IPS DF 6.9 (cell line): ENCODE measurements at places on chromosomes 4 and X.

GRCh38 chr4:172778583-172778982, 390.0 kb upstream of the GALNT7 start:
- DNase-seq = no peak

DNA sequence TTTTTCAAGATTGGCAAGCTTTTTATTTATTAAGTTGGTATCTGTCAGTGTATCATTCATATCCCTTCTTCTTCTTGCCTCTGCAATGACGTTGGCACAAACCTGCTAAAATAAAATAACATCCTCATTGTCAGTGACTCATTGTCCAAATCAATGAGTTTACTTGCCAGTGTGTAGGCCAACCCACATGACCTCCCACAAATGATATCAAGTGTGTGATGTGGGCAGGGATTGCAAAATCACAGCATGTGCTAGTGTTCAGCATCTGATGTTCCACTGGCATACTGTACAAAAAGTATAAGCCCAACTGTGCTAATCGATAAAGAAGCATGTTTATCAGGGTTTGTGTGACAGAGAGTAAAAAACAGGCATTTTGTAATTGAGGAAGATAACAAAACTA, 25.5 kb downstream of the GPAT3 start:
- DNase-seq = no peak

DNA sequence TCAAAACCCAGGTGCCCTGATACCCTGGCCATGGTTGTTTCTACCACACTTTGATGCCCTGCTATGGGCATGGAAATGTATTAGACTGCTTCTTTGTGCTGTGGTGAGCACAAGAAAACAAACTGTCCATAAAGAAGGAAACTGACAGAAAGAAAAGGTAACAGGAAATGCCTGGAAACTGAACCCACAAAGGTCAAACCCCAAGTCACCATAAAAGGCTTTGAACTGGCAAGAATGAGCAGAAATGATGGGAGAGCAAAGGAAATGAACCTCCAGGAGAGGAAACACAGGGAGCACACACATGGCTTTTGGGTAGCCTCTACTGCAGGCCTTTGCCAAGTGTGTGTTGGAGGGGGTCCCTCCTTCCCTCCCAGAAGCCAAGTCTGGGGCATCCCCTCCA, 35.0 kb downstream of the LHFPL1 start:
- no peak for DNase-seq

DNA sequence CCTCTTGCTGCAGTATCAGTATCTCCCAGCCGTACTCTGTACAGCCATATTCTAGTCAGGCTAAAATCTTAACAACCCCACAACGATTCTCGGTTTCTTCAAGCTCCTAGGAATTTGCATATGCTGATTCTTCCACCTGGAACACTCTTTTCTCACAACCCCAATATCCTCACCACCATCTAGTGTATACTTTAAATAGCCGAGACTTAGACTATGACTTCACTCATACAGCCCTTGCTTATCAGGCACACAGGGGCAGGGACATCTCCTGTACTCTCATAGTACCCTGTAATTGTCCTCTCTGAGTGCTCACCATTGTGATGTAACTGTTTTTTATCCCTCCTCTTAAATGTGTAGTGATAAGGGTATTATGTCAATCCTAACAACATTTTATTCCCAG, 2126.4 kb upstream of the TENM3 start:
- no peak for DNase-seq

- DNase-seq = no peak
Observed at GRCh38 chr4:64341711-64342110, 67.5 kb downstream of the TECRL start.

DNA sequence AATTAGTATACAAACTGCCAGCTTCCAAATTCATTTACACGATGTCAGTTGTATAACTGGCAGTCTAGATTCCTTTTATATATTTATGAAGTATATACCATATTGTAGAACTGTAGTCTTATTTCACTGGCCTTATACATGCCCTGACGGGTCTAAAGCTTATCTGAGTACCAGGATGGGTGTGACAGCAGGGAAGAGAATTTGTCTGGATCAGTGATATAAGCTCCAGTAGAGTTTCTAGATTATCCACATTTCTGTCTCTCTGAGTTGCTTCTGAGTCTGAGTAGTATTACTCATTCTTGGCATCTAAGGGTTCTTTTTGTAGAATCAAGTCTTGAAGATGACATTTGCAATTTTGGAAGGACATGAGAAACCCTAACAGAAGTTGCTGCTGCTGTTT, 101.3 kb downstream of the RPA4 start:
- DNase-seq = no peak

GRCh38 chr4:66266035-66266434, 595.7 kb upstream of the EPHA5 start:
- DNase-seq = no peak

DNA sequence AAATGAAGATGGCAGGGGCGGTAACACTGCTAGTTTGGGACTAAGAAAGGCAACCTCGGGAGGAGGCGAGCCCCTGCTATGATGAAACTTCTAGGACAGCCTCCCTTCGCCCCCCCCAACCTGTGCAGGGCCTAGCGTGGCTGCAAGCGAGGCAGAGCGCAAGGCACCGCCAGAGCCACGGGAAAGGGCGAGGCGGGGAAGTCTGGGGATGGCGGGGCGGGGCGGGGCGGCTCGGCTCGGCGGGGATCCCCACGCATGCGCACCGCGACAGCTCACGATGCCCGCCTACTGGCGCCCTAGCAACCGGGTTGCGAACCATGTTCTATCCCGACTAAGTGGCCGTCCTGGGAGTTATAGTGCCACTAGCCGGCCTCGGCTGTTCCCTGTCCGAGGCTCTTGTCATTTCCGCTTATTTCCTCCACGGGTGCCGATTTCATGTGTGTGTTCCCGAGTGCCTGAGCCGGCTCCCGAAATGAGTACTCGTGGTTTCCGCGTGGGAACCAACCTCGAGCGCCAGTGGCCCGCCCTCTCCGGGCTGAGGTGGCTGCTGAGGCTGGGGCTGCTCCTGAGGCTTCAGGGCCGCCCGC, 28.7 kb upstream of the RBMX start:
- no peak for DNase-seq

DNA sequence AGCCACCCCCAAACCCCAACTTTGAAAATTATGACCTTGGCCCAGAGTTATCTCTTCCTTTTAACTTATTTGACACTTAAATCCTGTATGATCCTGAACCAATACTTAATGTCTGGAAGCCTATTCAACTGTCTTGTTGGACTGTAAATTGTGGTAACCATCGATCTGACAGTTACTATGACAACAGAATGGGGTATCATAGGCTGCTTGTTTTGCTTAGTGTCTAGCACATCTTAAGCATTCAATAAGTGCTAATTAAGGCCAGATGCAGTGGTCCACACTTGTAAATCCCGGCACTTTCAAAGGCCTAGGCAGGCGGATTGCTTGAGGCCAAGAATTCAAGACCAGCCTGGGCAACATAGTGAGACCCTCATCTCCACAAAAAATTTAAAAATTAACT, 175.0 kb downstream of the APBB2 start:
- no peak for DNase-seq

DNA sequence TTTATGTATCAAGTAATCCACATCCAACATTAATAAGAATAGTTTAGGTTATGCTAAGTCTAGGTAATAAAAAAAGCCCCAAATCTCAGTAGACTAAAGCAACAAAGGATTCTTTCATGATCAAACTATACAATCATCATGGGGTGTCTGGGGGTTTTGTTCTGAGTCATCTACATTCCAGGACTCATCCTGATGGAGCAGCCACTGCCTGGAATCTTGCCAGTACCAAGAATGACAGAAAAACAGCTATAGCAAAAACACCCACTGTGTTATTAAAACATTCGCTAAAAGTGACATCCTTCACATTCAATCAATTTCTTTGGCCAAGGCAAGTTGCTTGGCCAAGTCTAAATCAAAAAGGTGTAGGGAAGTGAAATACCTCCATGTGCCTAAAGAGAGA, 3.9 kb upstream of the ARHGEF38 start:
- DNase-seq = no peak

- no peak for DNase-seq
Observed at GRCh38 chr4:154578919-154579318, 11.6 kb downstream of the FGA start.

DNA sequence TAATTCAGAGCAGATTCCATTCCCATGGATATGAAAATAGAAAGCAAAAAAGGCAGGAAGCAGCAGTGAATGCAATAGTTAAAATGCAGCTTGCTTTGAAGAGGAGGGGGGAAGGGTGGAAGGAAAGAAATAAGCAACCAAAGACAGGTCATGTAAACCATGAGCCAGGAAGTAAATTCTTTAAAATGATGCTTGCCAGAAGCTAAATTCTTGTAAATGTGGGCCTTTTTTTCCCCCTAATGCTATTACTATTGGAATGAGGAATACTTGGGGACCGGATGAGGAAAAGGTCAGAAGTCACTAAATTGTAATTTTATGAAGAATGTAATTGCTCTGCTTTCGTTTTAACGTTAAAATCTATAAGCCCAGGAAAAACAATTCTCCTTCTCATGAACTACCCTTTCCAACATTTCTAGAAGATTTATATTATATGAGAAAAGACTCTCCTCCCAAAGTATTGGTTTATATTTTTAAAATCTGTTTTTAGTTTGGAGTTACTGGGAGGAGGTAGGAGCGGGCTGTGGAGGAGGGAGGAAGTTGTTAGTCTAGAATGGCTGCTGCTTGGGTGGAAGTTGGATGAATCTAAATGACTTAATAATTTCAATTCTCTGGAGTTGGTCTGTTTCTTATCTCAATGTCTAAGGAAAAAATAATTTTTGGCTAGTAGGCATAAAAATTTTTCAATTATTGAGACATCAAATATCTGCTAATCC, 77.6 kb upstream of the PCDH18 start:
- no peak for DNase-seq

DNA sequence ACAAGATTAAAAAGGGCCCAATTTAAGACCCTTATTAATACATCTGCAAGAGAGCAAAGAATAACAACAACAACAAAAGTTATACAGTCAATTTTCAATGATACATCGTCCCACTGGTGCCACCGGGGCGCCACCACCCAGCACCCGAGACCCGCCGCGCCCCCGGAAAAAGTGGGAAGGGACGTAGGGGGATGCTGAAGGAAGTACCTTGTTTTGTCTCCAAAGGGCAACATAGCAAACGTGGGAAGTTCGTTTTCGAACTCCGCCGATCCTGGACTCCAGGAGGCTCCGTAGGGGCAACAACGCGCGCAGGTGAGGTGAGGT, 1.7 kb downstream of the PDE5A start:
- DNase-seq = no peak

DNA sequence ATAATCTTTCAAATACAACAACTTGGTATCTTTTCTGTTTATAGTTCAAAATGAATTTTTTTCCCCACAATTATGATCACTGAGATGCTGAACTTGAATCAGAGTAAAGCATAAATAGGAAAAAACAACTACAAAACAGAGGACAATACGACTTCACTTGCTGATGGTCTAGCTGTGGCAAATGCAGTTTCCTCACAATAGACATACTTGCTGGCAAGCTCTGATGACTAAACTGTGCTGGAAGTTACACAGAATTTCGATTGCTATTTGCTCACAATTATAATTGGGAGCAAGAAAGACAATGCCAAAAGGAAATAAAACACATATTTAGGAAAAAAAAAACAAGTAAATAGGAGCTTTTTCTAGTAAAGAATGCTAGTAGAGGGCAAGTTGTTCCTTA, 14.7 kb downstream of the VEGFC start:
- DNase-seq = no peak

GRCh38 chrX:113741744-113742143, 842.1 kb upstream of the HTR2C start:
- DNase-seq = no peak

GRCh38 chr4:106010761-106011160, 115.5 kb downstream of the NPNT start:
- no peak for DNase-seq

DNA sequence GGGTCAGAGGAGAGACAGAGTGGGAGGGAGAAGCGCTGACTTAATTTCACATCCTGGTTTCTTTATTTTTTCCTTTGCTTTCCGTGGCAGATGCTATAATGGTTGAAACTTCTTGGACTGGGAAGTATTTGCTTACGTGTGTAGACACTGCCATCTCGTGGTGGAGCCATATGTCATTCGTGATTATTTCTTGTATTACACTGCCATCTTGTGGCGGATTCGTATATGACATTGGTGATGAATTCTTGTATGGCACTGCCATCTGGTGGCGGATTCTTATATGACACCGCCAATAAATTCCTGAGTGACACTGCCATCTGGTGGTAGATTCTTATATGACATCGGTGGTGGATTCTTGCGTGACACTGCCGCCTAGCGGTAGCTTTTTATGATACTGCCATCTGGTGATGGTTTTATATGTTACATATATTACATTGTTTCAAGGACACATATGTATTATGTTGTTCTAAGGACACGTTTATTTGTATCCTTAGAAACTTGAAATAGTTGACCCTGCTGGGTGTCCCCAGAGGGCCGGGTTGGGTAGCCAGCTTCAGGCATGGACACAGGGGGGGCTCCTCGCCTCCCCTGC, 37.3 kb upstream of the CLCN4 start:
- peak; percentile 31 for DNase-seq

DNA sequence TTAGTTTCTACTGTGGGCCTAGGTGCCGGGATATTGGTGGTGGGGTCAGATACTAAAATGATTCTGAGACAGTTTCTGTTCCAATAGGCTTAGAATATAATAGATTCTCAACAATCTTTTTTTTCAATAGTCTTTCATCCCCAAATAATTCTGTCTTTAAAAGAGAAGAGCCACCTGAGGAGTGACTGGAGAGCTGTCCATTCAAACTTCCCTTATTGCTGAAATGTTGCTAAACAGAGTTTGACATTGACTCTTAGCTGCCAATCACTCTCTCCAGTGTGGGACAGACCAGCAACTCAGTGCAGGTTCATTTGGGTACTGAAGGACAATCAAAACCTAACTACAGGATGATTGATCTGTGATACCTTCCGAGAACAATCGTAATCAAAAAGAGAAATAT, 12.4 kb upstream of the ADH7 start:
- DNase-seq = no peak

GRCh38 chr4:110671679-110672078, 48.8 kb upstream of the PITX2 start:
- DNase-seq = no peak

DNA sequence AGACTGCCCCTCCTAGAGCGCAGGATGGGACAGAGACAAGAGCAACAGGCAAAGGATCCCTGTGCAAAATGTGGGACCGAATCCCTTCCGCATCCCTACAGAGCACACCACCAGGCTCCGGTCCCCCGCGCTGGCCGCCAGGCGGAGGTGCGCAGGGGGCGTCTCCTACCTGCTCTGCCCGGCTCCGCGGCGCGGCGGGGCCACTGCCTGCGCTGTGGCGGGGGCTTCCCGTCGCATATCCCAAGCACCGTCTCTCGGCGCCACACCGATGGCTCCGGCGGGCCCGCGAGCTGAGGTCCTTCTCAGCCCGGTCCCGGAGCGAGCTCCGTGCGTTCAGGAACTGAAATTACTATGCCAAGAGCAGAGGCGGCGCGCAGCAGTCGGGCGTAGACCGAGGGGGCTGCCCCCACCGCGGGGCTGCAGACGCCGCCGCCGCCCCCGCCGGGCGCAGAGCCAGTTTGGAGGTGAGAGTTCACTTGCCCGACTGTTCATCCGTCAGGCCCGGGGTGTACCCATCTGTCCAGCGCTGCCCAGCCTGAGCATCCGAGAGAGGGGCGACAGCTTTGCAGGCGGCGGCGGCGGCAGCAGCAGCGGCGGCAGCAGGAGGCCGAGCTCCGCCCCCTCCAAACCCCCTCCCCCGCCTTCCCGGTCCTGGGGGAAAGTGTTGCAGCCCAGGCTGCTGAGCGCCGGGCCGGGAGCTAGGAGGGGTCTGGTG, at the start of gene GPRIN3:
GPRIN3 (minus strand) TSS at position 355 of the 715 bp plus-strand sequence. CDS start 57,690 bp downstream, outside the sequence.
- no peak for DNase-seq
